ENCODE measurements at places on chromosomes 1 and 21.

- DNase-seq: no peak
These were observed 47.3 kb upstream of the LRRC52 start for GRCh38 chr1:165496501-165496900.

- DNase-seq: no peak
These were observed 5.7 kb downstream of the KCNQ4 start for GRCh38 chr1:40789342-40789598.

DNA sequence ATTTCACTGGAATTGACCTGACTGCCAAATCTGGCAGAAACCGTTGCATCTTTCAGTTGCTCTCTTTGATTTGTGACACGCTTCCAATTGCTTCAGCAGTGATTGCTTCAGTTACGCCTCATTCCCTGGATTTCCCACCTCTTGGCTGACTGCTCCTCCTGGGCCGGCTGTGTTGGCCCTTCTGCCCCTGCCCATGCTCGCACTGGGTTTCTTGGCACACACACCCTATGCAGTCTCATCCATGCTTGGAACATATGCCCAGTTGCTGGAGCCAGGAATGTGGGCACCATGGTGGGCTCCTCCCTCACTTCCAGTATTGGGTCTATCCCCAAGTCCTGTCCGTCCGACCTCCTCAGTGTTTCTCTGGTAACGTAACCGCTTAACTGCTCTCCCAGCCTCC, 2.2 kb upstream of the ZBTB21 start:
- DNase-seq: no peak

GRCh38 chr21:42593007-42593814, 60.2 kb upstream of the PDE9A start:
- DNase-seq: peak; percentile 32

All from HT1080 (cell line).